Dorsolateral prefrontal cortex (tissue), 122 donors: ENCODE measurements at places on chromosomes 5 and 9.

DNA sequence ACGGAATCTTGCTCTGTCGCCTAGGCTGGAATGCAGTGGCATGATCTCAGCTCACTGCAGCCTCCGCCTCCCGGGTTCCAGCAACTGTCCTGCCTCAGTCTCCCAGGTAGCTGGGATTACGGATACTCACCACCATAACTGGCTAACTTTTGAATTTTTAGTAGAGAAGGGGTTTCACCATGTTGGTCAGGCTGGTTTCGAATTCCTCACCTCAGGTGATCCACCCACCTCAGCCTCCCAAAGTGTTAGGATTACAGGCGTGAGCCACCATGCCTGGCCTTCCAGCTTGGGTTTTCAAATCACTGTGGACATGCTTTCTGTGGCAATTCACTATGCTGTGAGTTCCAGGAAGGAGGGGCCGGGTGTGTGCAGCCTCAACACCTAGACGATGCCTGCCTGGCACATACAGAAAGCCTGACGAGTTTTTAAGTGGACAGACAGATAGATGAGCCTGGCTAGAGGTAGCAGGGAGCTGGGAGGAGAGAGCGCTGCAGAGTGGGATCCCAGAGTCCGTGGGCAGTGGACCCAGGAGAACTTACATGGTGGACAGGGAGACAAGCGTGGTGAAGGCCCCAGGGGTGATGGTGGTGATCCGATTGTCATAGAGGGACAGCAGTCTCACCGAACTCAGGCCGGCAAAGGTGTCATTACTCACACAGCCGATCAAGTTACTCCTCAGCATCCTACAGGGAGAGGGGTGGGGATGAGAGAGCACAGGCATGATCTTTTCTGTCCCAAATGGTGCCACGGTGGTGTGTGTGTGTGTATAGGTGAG lies 173.4 kb upstream of the PANK3 start:
- no peak for DNase-seq

DNA sequence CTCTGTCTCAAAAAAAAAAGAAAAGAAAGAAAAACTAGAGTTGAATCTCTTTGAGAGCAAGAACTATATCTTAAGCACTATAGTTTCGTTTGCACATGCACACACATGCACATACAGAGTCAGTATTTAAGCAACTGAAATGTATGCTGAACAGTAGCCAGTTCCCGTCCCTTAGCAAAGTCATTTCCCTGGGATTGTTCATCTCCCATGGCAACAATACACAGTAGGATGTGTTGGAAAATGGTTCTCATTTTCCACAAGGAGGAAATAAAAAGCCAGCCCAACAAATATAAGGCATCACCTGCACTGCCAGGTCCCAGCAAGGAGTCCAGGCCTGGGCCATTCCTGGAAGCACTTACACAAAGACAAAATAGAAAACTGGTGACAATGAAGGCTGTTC lies 4.2 kb upstream of the ZNF346 start:
- DNase-seq, result no peak

DNA sequence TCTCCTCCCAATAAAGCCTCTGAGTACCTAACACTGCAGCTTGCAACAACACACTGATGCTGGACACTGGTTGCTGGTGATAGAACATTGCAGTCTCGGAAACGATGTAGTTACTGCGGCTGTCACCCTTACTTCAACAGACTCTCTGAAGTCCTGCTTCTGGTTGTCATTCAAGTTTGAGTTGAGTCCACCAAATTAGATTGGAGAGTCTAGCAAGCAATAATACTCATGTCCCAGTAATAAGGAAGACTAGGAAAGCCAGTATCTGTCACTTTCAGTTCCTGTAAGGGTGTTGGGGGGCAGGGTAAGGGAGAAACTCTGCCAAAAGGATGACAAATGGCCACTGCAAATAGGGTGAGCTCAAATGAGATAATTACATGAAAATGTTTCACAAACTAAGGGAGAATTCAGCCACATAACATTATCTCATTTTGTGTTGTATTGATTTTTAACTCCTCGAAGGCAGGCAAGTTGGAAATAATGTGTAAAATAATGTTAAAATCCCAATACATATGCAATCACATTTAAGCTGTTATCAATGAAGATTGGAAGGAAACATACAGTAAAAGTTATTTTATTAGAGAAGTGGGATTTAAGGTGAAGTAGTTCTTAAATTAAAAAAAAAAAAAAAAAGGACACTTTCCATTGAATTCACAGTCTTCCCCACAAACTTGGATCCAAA lies 849 bp upstream of the IFT74 start:
- DNase-seq, result no peak

- peak; percentile 22 for DNase-seq
These were observed 5.6 kb downstream of the P4HA2 start for GRCh38 chr5:132221781-132222648.

DNA sequence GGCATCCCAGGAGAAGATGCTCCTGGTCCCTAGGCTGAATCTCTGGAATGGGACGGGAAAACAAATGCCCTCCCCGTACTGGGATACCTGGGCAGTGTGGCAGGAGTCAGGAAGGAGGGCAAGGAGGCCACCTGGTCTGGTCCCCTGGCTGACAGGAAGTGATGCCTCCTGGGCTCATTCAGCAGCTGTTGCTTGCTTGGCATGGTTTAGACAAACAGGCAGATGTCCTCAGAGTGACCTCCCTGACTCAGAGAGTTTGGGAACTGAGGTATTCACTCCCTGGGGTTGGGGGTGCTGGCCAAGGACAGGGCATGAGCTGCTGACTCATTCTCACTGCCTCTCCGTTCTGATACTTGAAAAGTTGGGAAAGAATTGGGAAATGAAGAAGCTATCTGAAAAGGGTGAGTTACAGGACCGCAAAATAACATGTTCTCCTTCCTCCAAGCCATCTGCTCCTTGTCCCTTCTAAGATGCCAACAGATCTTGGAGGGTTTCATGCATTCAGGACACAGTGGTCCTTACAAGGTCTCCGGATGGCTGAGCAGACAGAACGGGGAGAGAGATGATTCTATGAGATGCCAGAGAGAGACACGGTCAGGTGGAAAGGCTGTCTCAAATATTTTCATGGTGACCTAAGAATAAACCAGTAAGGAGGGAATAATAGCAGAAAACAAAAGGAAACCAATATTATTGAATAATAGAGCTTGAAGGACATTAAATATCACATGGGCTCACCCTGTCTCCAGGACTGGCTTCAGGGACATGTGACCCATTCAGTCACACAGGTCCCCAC lies 534.5 kb downstream of the BNC2 start:
- DNase-seq, result no peak

DNA sequence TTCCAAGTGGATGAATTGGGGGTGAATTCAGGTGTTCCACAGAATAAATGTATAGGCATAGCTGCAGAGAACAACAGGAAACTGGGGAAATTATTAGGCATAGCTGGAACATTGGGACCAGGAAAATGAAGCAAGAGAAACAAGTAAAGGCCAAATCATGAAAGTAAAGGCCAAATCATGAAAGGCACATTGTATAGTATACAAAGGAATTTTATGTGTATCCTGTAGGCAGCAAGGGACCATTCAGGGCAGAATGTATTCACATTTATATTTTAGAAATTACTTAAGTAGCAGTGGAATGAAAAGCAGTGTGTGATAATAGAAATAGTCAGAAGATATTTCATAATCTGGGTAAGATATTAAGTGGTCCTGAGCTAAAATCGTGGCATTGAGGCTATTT lies 127.3 kb upstream of the GRHPR start:
- DNase-seq, result no peak

GRCh38 chr5:92923885-92924284 lies 657.1 kb downstream of the NR2F1-AS1 start:
- no peak for DNase-seq

DNA sequence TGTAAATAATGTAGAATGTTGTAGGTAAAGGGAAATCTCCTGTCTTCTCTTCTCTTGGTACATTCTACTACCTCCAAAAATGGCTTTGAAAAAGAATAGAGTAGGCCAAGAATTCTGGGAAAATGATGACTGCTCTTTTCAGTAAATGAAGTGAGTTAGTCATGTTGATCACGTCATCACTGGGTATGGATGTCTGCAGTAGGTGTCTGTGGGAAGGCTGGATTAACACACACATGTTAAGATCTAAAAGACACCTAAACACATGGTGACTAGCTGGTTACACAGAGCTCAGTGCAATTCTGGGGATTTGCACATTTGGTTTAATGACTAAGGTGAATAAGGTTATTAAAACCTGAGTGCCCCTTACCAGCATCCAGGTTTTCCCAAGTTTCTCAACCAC lies 161.5 kb downstream of the CEP120 start:
- DNase-seq, result no peak

DNA sequence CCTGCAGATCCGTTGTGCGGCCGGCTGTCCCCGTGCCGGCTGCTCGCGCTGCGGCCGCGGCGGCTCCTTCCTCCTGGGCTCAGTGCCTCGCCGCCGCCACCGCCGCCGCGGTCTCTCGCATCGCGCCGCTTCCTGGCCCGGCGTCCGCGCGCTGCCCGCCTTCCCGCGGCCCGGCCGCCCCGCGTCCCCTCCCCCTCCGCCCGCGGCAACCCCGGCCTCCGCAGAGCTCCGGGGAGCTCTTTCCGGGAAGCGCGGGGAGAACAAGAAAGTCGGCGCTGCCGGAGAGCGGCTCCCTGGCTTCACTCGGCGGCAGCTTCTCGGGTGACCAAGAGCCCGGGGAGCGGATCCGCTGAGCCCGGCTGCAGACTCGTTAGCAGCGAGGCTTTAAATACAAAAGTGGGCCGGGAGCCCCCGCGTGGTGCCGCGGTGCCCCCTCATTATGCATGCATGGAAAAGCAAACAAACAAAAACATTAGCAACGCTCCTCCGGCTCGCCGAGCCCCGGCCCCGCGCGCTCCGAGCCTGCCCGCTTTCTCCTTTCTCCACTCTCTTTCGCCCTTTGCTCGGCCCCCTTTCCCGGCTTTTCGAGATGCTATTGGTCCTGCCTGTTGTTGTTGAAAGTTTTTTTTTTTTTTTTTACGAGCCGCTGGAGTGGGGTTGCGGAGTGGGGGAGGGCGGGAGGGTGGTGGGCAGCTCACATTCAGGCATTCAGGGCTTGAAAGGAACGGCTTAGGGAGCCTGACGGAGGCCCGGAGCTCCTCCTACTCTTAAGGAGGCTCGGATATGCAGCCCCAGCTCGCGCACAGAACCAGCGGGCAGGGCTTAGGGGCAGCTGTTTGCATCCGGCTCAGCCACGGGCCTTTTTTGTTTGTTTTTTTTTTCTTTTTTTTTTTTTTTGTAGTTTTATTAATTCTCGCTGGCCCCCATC lies at the start of gene GAS1:
TSS of gene GAS1 (minus strand) at position 361 of the 928 bp plus-strand sequence. CDS start 727 bp downstream, outside the sequence.
- DNase-seq, result peak; percentile 93

- no peak for DNase-seq
These were observed 23.2 kb downstream of the STXBP1 start for GRCh38 chr9:127635201-127635735.

- peak; percentile 87 for DNase-seq
These were observed 53.7 kb upstream of the KDM4C start for GRCh38 chr9:6703898-6704639.

DNA sequence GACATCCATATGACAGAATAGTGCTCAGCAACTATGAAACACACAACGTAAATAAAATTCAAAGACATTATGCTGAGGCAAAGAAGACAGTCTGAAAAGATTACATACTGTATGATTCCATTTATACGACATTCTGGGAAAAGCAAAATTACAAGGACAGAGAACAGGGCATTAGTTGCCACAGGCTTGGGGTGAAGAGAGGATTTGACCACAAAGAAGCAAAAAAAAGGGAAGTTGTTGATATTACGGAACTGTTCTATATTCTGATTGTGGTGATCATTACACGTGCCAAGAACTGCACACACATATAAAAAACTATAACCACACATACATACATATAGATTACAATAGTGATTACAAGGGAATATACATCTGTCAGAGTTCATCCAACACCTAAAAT lies 24.1 kb downstream of the CDK5RAP2 start:
- DNase-seq, result no peak

GRCh38 chr9:34365282-34365681 lies 11.4 kb downstream of the MYORG start:
- DNase-seq, result no peak

DNA sequence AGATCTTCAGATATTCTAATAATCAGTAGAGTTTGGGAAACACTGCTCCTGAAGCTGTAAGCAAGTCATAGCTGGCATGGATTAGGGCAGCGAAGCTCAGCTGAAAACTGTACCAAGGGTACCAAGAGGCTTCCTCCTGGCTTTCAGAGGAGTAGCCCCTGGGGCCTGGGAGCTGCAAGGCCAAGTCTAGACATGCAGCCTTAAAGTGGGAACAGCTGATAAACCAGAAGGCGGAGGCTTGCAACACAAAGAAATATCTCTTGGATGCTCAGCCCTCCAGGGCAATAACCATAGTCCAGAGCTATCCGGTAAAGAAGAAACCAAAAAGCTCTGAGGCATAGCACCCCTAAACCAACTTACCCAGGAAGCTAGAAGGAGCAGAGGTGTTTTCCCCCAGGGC lies 51.5 kb downstream of the MRPS30 start:
- DNase-seq, result no peak

GRCh38 chr5:362978-363765 lies 41.7 kb downstream of the AHRR start:
- DNase-seq, result no peak

GRCh38 chr9:33331377-33331891 lies 41.1 kb downstream of the NFX1 start:
- no peak for DNase-seq

- DNase-seq, result no peak
These were observed 198.2 kb downstream of the SAXO1 start for GRCh38 chr9:18834740-18835361.

DNA sequence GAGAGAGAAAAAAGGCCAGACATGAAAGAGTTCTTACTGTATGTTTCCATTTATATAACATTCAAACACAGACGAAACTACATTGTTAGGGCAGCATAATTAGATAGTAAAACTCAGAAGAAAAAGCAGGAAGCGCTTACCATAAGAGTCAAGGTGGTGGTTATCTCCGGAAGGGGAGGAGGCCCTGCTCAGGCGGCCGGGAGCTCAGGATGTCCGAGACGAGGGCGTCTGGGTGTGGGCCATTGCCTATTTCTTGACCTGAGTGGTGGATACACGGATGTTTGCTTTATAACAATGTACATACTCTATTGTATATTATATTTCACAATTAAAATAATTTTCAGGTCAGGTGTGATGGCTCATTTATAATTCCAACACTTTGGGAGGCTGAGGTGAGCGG lies 80.9 kb upstream of the COL5A1 start:
- peak; percentile 16 for DNase-seq

DNA sequence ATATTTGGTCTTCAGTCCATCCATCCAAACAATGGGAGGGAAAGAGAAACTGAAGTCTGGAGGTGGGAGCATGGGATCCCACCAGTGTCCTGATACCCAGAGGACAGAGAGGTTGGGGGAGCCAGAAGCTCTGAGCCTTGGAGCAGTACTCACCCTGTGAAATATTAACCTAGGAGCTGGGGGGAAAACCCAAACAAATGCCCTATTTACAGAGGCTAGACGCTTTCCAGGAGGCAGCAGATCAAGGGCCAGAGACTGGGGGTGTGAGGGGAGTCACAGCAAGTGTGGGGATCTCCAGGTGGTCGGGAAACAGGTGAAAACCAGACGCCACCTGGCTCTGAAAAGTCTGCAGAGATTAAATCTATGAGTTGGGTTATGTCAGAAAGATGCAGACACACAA lies 6.2 kb downstream of the ZER1 start:
- DNase-seq, result no peak

DNA sequence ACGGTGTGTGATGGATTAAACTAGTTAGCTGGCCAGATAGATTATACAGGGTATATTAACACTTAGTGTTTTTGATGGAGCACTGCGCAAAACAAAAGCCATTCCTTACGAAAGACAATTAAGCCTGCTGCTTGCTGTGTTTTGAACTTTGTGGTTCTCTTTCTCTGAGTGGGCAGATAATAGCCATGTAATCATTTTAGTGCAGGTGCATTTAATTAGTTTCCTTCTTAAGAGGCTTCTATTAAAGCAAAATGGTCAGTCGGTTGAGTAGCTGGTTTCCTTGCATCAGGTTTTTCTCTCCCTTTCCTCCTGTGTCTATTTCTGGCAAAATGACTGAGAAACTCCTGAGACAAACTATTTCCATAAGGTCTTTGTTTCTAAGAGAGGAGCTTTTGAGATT lies 512.5 kb downstream of the DMAC1 start:
- DNase-seq, result no peak
